Hair follicle dermal papilla cell (primary cell): ENCODE measurements at places on chromosomes 16 and 17. TPM values are rescaled to one million over a fixed set of nuclear protein-coding genes. Genes with fewer than 3 reads are reported as not detected.

Gene ZNF646
- 19.6 and 20.4 TPM in 2 replicates for total RNA-seq

Gene WFIKKN1
- 0.12 and 0.16 TPM in 2 replicates for total RNA-seq

Gene SLC2A4
- total RNA-seq = under 0.01 and 0.12 TPM in 2 replicates

Gene PLA2G10
- not detected in 2 replicates for total RNA-seq
